ENCODE measurements at places on chromosomes 5 and 9. TPM values are rescaled to one million over a fixed set of nuclear protein-coding genes. Genes with fewer than 3 reads are reported as not detected.

DNA sequence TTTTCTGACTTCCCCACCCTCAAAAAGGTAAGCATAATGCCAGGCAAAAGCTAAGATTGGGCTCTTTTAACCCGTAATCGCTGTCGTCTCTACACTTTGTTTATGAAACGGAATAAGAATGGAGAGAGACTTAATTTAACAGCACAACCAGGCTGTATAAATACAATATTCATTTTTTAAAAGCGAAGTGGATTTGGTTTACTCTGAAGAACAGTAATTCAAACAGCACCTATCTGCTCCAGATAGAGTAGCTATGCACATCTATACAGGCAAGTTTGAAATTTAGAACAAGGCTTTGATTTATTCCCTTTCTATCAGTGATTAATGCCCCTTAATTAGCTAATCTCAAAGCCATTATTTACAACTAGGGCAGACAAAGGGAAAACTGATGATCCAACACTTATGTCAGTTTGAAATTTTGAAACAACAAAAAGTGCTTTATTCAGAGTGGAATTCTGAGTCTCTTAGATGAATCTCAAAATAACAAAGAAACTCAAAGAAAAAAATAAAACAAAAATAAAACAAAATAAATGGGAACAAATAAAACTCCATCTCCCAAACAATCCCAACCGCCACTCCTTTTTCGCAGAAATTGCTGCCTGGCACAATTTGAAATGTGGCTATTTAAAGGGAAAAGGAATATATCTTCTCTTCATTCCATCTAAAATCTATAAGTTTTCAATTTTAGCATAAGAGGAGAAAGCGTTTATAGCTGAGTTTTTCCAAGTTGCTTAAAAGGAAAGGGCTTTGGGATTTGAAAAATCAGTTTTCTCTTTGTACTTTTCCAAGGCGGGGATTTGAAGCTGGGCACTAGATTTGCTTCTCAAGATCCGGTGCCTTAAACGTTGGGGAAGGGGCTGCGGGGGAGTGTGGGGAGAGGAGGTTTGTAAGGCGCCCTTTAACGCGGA is 298.6 kb downstream of the PARP8 start:
- DNase-seq = no peak

DNA sequence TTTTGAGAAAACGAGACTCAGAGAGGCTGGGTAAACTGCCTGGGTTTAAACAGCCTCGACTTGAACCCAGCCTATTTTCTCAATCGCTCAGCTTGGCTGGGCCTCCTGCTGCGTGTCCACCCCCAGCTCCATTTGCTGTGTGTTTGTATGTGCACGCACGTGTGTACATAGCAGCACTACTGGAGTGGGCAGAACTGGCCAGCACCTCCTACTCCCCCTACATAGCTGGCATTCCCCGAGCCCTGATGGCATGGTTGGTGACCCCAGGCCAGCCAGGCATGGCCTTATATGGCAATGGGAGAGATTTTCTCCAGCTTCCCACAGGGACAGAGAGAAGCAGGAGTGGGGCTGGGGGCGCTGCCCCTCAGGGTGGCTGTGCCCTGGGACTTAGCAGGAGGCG is 4.1 kb downstream of the AIF1L start:
- no peak for DNase-seq

The C1QTNF2 gene
- 4.9 TPM for total RNA-seq

DNA sequence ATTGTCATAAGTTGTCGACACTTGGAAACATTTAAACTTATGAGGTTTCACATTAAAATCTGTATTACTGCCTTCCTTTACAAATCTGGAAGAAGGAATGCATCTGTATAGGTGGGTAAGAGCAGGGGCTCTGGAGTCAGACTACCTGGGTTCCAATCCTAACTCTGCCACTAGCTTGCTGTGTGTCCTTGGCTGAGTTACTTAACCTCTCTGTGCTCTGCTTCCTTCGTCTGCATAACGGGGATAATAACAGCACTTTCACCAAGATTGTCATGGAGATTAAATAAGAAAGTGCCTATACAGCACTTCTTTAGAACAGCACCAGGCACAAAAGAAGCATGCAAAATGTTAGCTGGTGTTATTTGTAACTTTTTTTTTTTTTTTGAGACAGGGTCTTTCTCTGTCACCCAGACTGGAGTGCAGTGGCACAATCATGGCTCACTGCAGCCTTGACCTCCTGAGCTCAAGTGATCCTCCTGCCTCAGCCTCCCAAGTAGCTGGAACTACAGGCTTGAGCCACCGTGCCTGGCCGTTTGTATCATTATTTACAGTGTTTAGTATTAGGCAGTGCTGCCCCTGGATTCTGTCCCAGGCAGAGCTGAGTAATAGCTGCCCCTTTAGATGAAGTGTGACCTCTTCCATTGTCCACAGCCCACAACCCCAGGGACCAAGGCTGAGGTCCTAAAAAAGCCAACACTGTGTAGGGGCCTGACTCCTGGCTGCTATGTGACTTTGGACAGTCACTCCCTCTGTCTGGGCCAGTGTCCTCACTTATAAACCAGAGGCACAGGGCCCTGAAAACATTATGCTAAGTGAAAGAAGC is 25.4 kb upstream of the TTLL11 start:
- DNase-seq = no peak

DNA sequence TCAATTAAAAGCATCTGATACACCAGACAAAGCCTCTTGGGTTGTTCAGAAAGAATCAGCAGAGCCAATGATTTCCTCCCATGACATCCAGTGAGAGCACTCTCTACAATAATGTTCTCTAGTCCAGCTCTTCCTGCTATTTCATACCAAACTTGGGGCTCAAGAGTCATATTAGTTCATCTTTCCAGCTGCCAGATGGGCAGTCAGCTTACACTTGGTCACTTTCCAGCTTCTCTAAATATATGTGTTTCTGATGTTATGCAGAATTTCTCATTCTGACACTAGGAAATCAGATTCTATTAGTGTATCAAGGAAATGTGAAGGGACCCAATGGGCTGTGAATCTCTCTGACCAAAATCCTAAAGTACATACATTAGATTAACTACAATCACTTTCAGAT is 148.9 kb downstream of the ENC1 start:
- DNase-seq = no peak

The C5orf58 gene
- not detected for total RNA-seq

Data from sciatic nerve (tissue), 2 donors.